ENCODE measurements at places on chromosomes 4 and X.

- no peak for DNase-seq
Observed at GRCh38 chrX:154529206-154529612, 13.2 kb upstream of the FAM3A start.

DNA sequence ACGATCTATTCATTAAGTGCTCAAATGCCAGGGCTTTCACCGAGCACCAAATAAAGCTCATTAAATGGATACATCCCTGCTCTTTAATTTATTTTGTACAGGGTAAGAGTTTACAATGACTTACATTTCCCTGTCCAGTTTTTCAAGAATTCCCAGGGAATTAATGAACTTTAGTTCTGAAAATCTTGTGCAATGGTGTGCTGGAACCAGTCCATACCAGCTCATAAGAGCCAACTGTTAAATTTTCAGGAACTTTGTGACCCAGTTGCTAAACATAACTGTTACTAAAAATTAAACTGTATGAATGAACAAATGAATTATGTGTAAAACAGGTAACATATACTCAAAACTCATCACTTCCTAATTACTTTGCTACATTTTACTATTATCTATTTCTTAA, 191.7 kb upstream of the RASGEF1B start:
- DNase-seq: no peak

DNA sequence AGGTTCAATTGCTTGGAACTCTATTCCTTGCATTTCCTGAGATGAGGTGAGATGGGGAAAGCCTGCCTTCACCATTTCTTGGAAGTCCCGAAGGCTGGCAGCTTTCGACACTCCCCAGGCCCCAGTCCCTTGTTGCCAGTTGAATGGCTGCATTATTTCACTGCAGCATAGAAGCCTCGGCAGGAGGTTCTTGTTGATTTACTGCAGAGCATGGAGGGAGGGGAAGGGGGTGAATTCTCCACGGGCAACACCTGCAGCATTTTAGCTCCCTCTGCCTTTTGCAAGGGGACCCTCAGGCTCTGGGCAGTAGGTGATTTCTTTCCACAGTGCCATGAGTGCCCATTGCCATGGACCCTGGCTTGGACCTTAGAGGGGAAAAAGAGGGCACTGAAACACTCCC, 10.7 kb upstream of the BCLAF3 start:
- no peak for DNase-seq

DNA sequence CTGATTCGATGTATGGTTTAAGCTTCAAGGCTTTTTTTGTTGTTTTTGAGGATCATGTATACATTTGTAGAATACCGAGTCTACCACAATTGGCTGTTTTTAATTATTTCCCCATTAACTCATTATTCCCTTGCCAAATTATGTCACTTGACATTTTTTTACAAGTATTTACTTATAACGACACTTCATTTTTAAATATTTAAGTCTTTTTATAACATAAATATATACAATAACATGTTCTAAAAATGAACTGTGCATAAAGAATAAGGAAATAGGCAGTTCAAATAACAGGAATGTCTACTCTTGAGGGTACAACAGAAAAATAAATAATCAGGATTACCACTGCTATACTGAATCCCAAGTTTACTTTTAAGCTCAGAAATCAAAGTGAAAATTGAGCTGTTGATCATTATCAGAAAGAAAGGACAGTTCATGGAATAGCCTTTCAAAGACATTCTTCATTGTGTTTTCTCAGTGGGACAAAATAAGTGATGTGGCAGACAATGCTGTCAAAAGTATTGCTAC, 627.5 kb downstream of the PCDH19 start:
- no peak for DNase-seq

DNA sequence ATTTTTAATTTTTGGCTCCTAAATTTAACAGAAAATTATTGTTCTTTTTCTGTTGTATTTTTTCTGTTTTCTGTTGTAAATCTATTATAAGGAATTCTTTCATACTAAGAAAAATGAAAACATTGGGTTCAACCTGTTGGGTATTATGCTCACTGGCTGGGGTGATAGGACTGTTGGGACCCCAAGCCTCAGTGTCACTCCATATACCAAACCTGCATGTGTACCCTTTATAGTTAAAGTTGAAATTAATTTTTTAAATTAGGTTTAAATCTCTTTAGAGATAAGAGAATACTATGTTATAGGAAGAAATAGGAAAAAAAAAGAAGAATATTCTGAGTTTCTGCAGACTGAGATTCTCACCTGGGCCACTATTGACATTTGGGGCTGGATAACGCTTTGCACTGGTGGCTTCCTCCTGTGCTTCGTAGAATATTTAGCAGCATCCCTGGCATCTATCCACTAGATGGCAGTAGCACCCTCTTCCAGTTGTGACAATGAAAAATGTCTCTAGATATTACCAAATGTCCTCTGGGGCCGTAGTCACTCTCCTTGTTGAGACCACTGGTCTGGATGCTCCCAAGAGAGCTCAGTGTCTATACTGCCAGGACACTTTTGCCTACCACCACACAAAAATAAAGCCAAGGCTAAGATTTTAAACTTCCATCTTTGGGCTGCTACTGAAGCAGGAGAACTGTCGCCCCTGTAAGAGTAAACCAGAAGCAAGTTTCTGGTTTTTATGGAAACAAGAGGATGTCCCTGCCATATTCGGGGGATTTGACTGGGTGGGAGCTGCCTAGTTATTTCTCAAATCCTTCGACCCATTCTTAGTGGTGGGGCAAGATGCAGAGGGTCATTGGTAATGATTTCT, 22.4 kb upstream of the CLTRN start:
- no peak for DNase-seq

All from NCI-H2029 treated with DMSO at 0.1 percent for 48 hours (cell line).